ENCODE measurements at places on chromosomes 13 and 19. TPM values are rescaled to one million over a fixed set of nuclear protein-coding genes. Genes with fewer than 3 reads are reported as not detected.

DNA sequence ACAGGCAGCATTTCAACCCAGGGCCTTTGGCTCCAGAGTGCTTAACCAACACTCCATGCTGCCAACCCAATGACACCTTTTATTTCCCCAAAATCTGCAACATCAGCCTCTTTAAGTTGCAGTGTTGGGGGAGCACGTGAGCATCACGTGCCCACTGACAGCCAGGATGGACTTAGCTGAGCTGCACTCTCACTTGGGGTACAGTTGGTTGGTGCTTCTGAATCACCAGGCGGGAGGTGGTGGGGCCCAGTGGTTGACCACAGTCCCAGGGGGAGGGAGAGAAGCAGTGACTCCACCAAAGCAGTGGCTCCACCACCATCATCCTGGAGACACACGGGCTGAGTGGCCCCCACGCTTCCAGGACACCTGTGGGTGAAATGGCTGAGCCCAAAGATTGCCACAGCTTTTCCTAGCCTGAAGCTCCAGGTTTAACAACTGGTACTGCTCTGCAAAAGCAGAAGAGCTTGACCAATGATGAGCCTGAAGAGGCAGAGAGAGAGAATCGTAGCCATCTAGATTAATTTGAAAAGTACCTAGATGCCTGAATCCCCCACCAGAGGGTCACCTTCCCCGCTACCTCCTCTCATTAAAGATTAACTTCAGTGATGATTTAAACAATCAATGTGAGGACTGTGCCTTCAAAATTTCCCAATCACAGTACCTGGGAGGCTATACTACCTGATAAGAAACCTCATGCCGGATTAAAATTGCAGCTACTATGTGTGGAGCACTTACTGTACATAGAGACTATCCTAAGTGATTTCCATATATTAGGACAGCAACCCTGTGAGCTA lies 193.8 kb downstream of the FOXO1 start:
- DNase-seq, result no peak

DNA sequence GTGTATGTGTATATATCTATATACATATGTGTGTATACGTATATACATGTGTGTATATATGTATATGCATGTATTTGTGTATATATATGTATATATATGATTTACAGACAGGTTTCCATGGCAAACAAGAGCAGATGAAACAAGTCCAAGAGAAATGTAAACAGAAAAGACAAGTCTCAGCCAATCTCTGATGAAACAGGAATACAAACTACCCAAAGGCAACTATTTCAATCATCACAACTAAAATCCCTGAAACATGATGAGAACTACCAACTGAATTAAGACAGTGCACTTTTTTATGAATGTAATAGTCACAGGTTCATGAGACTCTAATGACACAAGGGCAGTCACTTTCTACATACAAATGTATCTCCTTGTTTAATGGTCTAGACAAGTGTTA lies 140.2 kb downstream of the TNFRSF19 start:
- DNase-seq, result no peak

DNA sequence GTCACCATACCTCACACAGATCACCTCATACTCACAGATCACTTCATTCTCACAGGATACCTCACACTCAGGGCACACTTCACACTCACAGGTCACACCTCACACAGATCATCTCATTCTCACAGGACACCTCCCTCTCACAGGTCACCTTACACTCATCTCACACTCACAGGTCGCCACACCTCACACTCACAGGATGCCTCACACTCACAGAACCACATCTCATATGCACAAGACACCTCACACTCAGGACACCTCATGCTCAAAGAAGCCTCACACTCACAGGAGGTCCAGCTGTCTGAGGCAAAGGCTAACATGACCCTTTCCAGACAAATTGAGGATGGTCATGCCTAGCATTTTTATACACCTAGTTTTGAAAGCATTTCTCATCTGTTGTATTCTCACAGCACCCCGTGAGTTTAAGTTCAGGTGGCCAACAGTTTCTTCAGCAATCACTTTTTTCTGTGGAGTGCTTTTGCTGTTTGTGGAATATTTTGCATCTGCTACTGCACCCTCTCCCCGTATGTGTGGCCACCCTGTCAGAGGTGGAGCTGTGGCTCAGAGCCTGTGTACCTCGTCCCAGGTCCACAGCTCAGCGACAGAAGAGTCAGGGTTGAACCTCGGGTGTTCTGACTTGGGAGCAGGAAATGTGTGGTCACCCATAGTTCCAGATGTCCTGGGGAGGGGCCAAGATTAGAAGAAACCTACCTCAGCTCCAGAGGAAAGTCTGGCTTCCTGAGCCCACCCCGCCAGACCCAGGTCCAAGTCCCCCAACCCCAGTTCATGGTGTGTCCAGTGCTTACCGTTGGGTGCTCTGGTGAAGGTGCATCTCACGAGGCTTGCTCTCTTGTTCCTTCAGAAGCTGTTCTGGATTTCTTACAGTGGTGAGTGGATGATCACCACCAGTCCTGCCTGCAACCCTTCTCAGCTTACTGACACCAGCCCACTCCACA lies 7.6 kb downstream of the F7 start:
- DNase-seq, result no peak

The KLK3 gene
- not detected for total RNA-seq

- no peak for DNase-seq
These were observed 954.7 kb downstream of the SLITRK6 start for GRCh38 chr13:84844473-84844872.

GRCh38 chr13:98495627-98496478 lies 81.1 kb downstream of the STK24 start:
- DNase-seq, result no peak

GRCh38 chr13:34462843-34463242 lies 479.2 kb upstream of the NBEA start:
- DNase-seq, result no peak

The PCDH9 gene
- 0.08 TPM for total RNA-seq
